Heart right ventricle (tissue), 16 donors: ENCODE measurements at places on chromosomes 4 and X. TPM values are rescaled to one million over a fixed set of nuclear protein-coding genes. Genes with fewer than 3 reads are reported as not detected.

The L1CAM gene
- 1.1 TPM for total RNA-seq

The MAEA gene
- 47.2 TPM for total RNA-seq

The DNAAF6 gene
- total RNA-seq = not detected

The LUZP4 gene
- total RNA-seq = not detected

The FHDC1 gene
- total RNA-seq = 0.16 TPM

The FOXO4 gene
- 39.9 TPM for total RNA-seq

The IBSP gene
- 0.16 TPM for total RNA-seq

The CYTL1 gene
- total RNA-seq = 0.24 TPM

The CCSER1 gene
- total RNA-seq = 12.4 TPM

The NUP54 gene
- 21.7 TPM for total RNA-seq

DNA sequence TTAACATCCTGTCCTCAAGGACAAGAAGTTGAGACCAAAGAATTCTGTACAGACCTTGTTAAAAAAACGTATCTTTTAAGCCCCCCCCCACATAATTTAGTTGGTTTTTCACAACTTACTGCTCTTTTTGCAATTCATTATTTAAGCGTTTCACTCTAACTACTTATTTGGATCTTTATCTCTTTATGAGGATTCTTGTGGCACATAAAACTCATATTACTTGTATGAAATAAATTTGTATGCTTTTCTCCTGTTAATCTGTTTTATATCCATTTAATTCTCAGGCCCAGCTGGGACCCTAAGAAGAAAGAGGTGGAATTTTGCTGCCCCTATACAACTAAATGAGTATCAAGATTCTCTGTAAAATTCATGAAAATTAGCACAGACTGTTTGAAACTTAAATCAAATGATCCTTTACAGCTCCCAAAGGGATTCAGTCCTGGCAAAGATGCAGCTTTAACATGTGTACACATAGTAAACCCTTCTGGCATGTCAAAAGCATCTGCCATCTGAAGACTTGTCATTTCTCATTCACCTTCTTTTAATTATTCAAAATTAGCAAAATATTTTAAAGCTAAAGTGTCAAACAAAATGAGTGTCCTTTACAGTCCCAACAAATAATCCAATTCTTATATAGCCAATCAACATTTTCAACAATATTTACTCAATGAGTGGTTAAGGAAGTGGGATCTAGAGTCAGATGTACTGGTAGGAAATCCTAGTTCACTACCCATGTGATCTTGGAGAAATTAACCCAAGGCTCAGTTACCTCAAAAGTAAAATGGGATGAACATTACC, 17.7 kb downstream of the ARAP2 start:
- no peak overlapping the region for H3K27ac ChIP-seq
- peaks cover 6% of the 10 kb centered on the region for H3K4me1 ChIP-seq
- no peak for DNase-seq
- no peaks in the 10 kb centered on the region for H3K36me3 ChIP-seq
- no peak overlapping the region for H3K4me3 ChIP-seq
- no peaks in the 10 kb centered on the region for H3K27me3 ChIP-seq

DNA sequence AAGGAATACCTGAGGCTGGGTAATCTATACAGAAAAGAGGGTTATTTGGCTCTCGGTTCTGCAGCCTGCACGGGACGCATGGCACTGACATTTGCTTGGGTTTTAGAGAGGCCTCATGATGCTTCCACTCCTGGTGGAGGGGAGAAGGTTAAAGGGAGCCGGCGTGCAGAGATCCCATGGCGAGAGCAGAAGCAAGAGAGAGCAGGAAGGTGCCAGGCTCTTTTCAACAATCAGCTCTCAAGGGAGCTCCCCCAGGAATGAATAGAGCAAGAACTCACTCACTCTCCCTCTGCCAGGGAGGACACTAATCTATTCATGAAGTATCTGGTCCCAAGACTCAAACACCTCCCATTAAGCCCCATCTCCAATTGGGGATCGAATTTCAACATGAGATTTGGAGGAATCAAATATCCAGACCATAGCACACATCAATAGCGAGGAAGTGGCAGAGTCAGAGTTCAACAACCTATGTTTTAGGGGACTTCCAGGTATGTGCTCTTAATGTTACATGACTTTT, 109.8 kb downstream of the SORBS2 start:
- no peaks in the 10 kb centered on the region for H3K36me3 ChIP-seq
- no peak overlapping the region for H3K4me3 ChIP-seq
- H3K27ac ChIP-seq = peak overlapping the region; percentile 65
- peaks cover 52% of the 10 kb centered on the region for H3K4me1 ChIP-seq
- H3K27me3 ChIP-seq = no peaks in the 10 kb centered on the region

DNA sequence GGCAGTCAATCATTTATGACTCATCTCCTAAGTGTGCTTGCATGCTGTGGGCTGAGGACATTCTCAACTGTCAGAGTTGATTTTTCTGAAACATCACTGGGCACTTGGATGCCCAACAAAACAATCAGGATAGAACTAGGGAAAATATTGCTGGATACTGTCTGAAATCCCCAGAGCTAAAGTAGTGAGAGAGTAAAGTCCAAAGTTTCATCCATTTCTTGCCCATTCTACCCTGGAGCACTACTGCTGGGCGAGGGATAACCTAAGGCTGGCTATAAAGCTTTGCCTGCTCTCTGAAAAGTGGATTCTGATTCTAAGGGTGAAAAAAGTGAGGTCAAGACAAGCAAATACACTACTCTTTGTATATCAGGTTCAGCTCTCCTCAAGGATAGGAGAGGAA, 279.6 kb upstream of the EDA2R start:
- no peak overlapping the region for H3K27ac ChIP-seq
- no peaks in the 10 kb centered on the region for H3K36me3 ChIP-seq
- H3K4me3 ChIP-seq = no peak overlapping the region
- no peak for DNase-seq
- H3K27me3 ChIP-seq = no peaks in the 10 kb centered on the region

GRCh38 chr4:100986360-100986868, 360.9 kb downstream of the PPP3CA start:
- DNase-seq = no peak
- H3K36me3 ChIP-seq = no peaks in the 10 kb centered on the region
- H3K4me1 ChIP-seq = no peaks in the 10 kb centered on the region
- no peak overlapping the region for H3K27ac ChIP-seq
- H3K27me3 ChIP-seq = no peaks in the 10 kb centered on the region
- H3K4me3 ChIP-seq = no peak overlapping the region

DNA sequence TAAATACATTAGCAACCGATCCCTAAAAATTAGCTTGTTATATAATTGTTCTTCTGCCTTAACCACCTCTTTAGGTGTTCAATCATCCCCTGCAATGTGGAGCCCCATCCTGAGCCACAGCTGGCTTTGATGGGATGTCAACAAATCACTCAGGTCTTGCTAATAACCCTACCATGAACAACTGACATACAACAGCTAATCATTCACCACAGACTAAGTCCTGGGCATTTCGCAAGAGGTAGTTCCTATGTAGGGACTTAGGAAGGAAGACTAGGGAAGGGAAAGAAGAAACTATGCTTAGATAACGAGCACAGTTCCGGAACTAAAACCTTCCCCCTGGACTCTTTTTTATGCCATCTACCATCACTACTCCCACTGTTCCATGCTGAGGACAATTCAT, 63.6 kb upstream of the PTCHD1 start:
- H3K27me3 ChIP-seq = no peaks in the 10 kb centered on the region
- no peak overlapping the region for H3K27ac ChIP-seq
- DNase-seq = no peak
- no peaks in the 10 kb centered on the region for H3K4me1 ChIP-seq
- no peak overlapping the region for H3K4me3 ChIP-seq

DNA sequence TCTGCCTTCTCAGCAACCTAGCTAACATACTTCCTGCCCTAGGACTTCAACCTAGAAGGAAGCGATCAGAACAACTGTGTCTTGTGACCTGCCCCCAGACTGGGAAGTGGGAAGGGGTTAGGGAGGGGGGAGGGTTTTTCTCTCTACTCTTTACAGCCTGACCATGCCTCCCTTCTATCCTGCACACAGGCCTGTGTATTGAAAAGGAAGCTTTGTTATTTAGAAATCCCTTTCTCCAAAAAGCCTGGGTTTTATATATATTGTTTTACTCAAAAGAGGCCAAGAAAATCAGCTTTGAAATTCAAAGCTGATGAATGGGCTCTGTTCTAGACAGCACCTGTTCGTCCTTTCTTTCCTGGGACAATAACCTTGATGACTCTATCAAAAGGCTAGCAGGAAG, 35.2 kb upstream of the SMS start:
- H3K27ac ChIP-seq = no peak overlapping the region
- no peaks in the 10 kb centered on the region for H3K27me3 ChIP-seq
- no peak overlapping the region for H3K4me3 ChIP-seq
- no peak for DNase-seq
- no peaks in the 10 kb centered on the region for H3K4me1 ChIP-seq

DNA sequence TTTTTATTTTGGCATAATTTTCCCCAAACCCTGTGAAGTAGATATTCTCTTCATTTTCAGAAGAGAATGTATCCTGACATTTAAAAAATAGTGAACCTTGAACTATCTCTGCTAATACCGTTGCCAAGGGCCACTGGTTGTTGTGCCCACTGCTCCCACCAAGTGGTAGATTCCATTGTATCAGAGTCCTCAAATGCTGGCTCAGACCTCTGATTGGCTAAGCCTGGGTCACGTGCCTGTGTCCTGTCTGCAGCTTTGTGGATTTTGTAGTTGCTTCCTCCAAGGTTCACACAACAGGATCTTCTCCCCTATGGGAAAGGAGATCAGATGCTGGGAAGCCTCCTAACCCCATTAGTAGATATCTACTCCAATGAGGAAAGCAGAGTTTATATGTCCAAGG, 104.8 kb upstream of the CASK start:
- H3K36me3 ChIP-seq = no peaks in the 10 kb centered on the region
- no peak overlapping the region for H3K27ac ChIP-seq
- no peak overlapping the region for H3K4me3 ChIP-seq
- H3K4me1 ChIP-seq = no peaks in the 10 kb centered on the region
- no peak for DNase-seq
- no peaks in the 10 kb centered on the region for H3K27me3 ChIP-seq

DNA sequence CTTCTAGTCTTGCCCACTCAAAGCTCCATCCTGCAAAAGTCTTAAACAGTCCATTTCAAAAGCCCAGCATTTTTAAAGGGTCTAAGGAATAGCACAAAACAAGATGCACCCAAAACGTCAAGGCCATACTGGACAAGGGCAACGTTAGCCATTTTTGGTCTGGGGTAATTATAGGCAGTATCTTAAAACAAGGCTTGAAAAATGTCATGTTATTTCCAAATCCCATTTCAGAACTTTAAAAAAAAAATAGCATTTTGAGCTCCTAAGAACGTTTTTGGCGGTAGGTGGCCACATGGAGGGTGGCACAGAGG, 584 bp upstream of the TMEM165 start:
- H3K36me3 ChIP-seq = no peaks in the 10 kb centered on the region
- peak overlapping the region; percentile 92 for H3K4me3 ChIP-seq
- no peak for DNase-seq
- H3K27me3 ChIP-seq = no peaks in the 10 kb centered on the region

- H3K27ac ChIP-seq = no peak overlapping the region
- no peaks in the 10 kb centered on the region for H3K36me3 ChIP-seq
- peaks cover 6% of the 10 kb centered on the region for H3K4me1 ChIP-seq
- DNase-seq = no peak
- H3K4me3 ChIP-seq = no peak overlapping the region
Observed at GRCh38 chr4:142130666-142131065, 494.3 kb downstream of the IL15 start.

DNA sequence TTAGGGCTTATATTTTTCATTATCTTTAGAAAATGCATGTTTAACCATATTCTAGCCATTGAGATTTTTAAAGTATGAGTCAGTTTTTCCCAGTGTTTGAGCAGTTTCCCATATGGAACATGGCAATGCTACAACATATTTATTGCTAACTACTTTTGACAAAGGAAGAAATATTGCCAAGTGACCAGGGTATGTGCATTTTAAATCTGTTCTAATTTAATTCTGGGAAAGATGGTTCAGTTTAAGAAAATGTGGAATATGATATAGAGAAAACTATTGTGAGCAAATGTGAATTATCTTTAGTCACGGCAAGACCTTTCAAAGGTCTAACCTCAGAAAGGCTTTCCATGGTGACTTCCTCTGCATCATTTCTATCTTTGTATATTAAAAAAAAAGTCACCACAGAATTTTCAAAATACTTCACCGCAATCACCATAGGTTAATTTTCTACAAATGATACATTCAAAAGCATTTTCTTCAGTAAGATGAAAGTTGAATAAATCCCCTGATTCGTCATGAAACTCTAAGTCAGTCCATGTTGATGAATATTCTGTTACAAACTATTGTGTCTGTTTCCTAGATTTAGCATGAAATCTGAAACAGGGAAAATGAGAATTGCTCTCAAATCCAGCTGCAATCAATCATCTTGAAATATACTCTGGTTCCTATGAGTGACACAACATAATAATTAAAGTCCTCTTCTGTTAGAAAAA, 2349.0 kb upstream of the TENM3 start:
- H3K36me3 ChIP-seq = no peaks in the 10 kb centered on the region
- DNase-seq = no peak
- H3K27ac ChIP-seq = no peak overlapping the region
- no peaks in the 10 kb centered on the region for H3K4me1 ChIP-seq
- no peaks in the 10 kb centered on the region for H3K27me3 ChIP-seq

GRCh38 chrX:115344885-115345614, 55.5 kb downstream of the LUZP4 start:
- peak; percentile 74 for DNase-seq
- H3K36me3 ChIP-seq = no peaks in the 10 kb centered on the region
- H3K4me1 ChIP-seq = peaks cover 16% of the 10 kb centered on the region

GRCh38 chr4:74661427-74662201, 132.7 kb downstream of the BTC start:
- H3K36me3 ChIP-seq = no peaks in the 10 kb centered on the region
- DNase-seq = no peak

- no peaks in the 10 kb centered on the region for H3K4me1 ChIP-seq
- no peak overlapping the region for H3K27ac ChIP-seq
- no peak overlapping the region for H3K4me3 ChIP-seq
- DNase-seq = no peak
- H3K36me3 ChIP-seq = no peaks in the 10 kb centered on the region
- no peaks in the 10 kb centered on the region for H3K27me3 ChIP-seq
Observed at GRCh38 chr4:112063260-112063659, 82.0 kb upstream of the FAM241A start.

DNA sequence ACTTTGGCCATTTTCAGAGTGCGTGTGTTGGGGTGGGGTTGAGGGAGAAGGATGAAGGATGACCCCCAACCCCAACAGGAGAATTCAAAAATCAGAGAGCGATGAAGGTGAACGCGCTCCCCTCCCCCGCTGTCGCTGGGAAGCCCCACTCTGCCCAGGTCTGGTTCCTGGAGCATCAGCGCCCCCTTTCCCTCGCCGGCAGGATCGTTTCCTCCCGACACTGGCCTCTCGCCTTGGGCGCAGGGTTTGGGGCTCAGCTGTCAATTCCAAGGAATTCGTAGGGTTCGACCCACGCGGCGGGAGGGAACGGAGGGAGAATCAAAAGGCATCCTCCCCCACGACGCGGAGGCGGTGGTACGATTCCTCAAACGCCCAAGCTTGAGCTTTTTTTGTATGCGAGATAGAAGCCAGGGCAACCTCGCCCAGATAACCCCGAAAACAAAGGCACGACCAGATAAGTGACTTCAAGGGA, 1.0 kb upstream of the PDGFRA start:
- peak overlapping the region; percentile 64 for H3K4me3 ChIP-seq
- H3K27ac ChIP-seq = peak overlapping the region; percentile 78
- no peaks in the 10 kb centered on the region for H3K36me3 ChIP-seq
- peaks cover 87% of the 10 kb centered on the region for H3K27me3 ChIP-seq
- DNase-seq = peak; percentile 75

GRCh38 chr4:126451237-126451873, 1136.6 kb downstream of the FAT4 start:
- no peak for DNase-seq
- no peaks in the 10 kb centered on the region for H3K27me3 ChIP-seq
- no peaks in the 10 kb centered on the region for H3K36me3 ChIP-seq
- no peak overlapping the region for H3K27ac ChIP-seq
